Stimulated activated CD4-positive, alpha-beta T cell treated with anti-CD3 and anti-CD28 coated beads, TNF-alpha, amount 100 ng/mL, for 48 hours (primary cell): ENCODE measurements at places on chromosomes 16 and 17.

GRCh38 chr16:28859326-28859725 lies 4.3 kb upstream of the SH2B1 start:
- DNase-seq, result no peak

- no peak for DNase-seq
Observed at GRCh38 chr16:5556158-5556810, 458.7 kb upstream of the EEF2KMT start.

- DNase-seq, result no peak
Observed at GRCh38 chr16:19923396-19923795, 38.7 kb upstream of the GPRC5B start.

- DNase-seq, result no peak
Observed at GRCh38 chr16:29909391-29909790, 9.1 kb downstream of the ASPHD1 start.

DNA sequence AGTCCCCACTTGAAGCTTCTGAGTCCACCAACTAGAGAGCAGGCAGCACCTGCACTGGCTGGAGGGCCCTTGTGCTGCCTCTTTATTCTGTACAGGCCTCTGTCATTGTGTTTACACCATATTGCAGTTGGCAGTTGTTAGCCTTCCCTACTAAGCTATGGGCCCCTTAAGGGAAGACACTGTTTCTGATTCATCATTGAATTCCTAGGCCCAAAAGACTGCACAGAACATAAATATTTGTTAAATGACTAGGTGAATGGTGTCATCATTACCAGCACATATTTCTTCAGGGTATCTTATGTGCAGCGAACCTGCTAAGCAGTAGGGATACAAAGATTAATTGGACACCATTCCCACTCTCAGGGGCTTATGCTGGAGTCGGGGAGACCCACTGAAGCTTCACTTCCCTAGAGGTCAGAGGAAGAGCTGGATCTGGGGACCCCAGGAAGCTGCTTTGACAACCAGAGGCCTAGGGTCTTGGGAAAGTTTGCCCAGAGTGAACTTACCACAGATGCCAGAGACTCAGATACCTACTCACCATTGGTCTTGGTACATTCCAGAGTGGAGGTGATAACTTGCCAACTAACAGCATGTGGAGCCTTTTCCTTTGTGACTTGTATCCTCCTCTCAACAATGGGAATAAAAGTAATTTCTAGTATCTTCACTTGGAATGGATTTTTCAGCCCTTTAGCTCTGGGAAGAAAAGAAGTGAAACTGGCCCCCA lies 28.7 kb upstream of the DDX52 start:
- DNase-seq, result no peak

GRCh38 chr16:22788193-22788530 lies 25.8 kb upstream of the HS3ST2 start:
- no peak for DNase-seq

- no peak for DNase-seq
Observed at GRCh38 chr17:5784791-5785190, 200.5 kb upstream of the NLRP1 start.

GRCh38 chr17:18203308-18203707 lies 19.7 kb downstream of the ALKBH5 start:
- no peak for DNase-seq

GRCh38 chr17:50426814-50427787 lies 1.1 kb downstream of the ACSF2 start:
- no peak for DNase-seq

DNA sequence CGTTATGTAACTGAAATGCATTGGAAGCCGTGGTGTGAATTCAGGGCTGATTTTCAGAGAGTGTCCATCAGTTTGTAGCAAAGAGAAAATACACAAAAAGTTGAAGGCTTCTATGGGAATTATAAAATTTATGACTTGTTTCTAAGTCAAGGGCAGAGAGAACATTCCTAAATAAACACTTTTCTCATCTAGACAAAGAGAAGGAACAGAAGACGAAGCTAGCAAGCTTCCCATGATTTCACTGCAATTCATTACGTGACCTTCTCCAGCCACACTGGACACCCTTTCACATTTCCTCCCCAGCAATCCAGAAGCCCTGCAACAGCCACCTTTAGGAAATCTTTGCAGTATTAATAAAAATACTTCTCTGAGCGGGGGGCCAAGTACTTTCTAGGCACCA lies 67.8 kb downstream of the TMEM100 start:
- no peak for DNase-seq

DNA sequence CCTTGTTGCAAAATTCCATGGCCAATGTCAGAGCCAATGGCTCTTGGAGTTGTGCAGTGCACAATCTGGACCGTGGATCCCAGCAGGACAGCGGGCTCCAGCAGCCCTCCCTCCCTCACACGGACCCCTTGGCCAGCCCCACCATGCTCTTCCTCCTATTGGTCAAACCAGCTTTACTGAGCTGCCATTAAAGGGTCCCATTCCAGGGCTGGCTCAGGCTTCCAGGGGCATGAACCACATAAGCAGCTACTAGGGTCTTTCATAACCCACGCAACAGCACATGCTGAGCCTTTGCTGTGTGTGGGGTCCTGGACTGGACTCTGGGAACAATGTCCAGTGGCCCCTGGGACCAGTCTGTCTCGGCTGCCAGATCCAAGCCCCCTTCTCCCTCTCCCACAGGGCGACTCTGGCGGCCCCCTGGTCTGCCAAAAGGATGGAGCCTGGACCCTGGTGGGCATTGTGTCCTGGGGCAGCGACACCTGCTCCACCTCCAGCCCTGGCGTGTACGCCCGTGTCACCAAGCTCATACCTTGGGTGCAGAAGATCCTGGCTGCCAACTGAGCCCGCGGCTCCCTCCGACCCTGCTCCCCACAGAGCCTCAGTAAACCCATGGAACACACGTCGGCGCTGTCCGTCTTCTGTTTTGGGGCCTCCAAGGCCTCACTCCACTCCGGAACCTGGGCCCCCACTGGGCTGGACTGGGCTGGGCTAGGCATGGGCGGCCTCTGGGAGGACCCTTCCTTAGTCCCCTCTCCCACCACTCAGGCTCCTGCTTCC lies 5.7 kb downstream of the CTRB1 start:
- DNase-seq, result no peak

- no peak for DNase-seq
Observed at GRCh38 chr17:14268264-14268663, 31.6 kb upstream of the CDRT15 start.
